NB4 (cell line): ENCODE measurements at places on chromosomes 12 and 14.

DNA sequence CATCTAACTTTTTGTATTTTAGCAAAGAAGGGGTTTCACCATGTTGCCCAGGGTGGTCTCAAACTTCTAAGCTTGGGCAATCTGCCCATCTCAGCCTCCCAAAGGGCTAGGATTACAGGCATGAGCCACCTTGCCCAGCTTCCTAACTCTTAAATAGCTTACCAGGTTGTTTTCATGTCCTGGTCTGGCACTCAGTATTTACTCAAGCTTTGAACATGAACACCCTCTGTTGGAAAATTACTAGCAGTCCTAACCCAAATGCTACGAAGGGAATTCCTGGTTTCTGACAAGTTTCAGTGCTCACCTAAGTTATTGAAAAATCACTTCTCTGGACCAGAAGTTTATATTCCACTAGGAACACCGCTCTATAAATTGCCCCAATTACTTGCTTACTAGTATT, 32.5 kb upstream of the GCH1 start:
- no peak for DNase-seq

GRCh38 chr14:74483321-74483720, 9.8 kb downstream of the NPC2 start:
- no peak for DNase-seq

DNA sequence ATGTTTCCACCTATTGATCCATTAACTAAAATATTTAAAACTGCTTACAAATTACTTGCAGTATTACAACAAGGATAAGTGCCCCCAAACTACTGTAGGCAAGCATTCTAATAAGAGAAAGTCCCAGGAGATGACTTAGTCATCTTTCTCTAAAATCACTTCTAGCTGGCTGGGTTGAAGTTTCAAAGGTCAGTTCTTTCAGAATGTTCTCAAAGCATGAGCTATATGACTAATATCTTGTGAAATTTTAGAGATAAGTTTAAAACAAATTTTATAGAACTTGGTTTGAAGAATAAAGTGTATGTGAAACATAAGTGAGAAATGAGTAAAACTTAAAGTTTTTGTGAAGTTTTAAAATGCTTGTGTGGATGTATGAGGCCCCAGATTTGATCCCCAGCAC, 24.3 kb upstream of the OR6J1 start:
- DNase-seq: no peak

DNA sequence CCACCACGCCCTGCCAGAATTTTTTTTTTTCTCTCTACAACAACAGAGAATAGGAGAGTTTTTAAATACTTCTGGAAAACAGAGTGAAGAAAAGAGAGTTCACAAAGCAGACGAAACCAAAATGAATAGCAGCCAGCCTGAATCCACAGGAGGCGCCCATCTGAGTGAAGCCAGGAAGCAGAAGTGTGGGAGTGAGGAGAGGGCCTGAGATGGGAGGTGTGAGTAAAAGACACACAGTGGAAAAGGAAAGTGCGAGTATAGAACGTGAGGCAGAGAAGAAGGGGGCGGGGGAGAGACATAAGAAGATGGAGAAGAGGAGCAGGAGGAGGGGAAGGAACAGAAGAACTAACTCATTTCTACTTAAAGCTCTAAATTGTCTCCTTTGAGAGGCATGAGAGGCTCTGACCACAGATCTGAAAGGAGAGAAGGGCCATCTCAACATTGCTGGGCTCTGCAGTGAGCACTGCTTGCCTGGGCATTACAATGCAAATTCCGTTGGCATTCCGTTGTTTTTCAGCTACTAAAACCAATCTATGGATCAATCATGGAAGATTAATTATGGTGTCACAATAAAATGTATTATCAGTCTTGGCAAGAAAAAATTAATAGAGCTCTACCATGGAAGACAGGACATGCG, 140.1 kb upstream of the CPSF6 start:
- DNase-seq: peak; percentile 54

- no peak for DNase-seq
These were observed 358.7 kb upstream of the TMPO start for GRCh38 chr12:98156697-98157096.

GRCh38 chr12:5272018-5272785, 159.7 kb upstream of the NTF3 start:
- no peak for DNase-seq

DNA sequence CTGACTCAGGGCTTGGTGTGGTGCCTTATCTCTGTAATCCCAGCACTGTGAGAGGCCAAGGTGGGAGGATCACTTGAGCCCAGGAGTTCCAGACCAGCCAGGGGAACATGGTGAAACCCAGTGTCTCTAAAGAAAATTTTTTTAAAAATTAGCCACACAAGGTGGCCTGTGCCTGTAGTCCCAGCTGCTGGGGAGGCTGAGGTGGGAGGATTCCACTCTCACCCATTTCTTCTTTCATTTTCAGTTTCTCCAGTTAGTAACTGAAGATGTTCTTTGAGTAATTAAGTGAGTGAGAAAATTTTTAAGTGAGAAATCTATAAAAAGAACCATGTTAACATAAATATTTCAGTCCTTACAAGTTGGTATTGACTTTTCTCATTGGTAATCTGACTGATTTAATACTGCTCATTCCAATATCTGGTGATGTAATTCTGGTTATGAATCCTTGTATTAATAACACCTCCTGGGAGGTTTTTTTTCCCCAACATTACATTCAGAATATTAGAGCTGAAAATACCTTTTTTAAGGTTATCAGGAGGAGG, 6.1 kb downstream of the METTL3 start:
- no peak for DNase-seq
